DMS153 (cell line): ENCODE measurements at places on chromosomes 11 and 22.

GRCh38 chr22:17888855-17889254 lies 114.6 kb upstream of the BID start:
- DNase-seq: no peak

DNA sequence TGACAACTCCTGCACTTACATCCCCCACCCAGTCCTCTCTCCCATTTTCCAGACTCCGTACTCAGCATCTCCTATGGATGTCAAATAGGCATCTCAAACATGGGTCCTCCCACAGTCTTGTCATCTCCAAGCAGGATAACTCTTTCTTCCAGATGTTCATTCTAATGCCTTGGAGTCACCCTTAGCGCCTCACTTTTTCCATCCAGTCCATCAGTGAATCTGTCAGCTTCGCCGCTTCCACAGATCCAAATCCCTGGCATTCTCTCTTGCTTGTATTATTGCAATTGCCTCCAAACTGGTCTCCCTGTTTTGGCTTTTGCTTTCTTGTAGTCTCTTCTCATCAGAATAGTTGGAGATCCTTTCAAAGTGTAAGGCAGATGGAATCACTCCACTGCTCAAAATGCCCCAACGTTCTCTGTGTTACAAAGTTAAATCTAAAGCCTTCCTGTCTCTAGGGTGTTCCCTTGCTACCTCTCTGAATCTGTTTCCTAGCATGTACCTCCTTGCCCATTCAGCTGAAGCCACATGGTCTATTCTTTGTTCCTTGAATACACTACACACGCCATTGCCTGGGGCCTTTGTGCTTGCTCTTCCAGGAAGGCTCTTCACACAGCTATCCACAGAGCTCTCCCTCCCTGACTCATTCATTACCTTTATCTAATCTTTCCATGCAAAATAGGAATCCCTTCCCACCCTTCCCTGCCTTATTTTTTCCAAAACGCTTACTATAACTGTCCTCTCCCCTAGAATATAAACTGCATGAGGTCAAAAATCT lies 64.8 kb downstream of the UBASH3B start:
- DNase-seq: no peak

GRCh38 chr11:75487365-75487764 lies 38.4 kb downstream of the GDPD5 start:
- no peak for DNase-seq

- no peak for DNase-seq
Measured at GRCh38 chr11:85665733-85666132, 804 bp upstream of the CREBZF start.

DNA sequence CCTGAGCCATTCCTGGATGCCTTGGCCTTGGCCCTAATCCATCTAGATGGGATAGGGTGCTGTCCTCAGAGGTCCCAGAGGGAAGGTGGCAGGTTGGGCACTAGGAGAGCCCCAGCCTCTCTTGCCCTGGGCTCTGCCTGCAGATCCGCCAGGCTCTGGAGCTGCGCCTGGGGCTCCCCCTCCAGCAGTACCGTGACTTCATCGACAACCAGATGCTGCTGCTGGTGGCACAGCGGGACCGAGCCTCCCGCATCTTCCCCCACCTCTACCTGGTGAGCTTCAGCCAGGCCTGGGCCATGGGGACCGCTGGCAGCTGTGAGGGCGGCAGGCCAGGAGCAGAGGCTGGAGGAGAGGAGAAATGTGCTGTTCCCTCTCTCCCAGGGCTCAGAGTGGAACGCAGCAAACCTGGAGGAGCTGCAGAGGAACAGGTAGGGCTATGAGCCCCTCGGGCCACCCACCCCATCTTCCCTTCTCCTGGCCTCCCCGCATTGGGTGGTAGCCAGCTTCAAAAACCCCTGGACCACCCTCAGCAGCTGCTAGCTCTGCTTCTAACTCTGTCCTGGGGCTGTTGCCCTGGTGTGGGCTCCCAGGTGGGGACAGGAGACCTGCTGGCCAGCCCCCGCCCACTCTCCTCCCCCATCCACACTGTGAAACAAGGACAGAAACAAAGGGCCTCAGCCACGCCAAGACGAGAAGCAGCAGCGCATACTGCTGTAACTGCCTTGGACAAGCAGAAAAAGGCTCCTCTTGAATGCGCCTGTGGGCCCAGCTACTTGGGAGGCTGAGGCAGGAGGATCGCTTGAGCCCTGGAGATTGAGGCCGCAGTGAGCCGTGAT lies 4.9 kb downstream of the SSH3 start:
- no peak for DNase-seq

- no peak for DNase-seq
Measured at GRCh38 chr22:42282252-42282942, 11.9 kb upstream of the TCF20 start.

DNA sequence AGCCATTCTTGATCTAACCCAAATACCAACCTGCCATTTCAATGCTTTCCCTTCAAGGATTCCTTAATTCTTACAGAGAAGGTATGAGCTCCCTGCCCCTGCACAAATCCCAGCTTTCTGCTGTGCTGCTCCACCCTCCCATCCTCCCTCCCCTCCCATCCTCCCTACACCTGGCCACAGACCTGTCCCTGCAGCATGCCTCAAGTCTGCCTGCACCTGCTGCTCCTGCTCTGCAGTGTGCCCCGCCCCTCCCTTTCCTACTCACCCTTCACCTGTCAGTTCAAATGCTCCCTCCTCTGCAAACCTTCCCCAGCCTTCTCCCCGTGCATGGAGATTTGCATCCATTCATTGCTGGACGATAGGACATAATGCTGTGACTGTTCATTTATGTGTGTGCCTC lies 139.9 kb upstream of the NARS2 start:
- peak; percentile 88 for DNase-seq

DNA sequence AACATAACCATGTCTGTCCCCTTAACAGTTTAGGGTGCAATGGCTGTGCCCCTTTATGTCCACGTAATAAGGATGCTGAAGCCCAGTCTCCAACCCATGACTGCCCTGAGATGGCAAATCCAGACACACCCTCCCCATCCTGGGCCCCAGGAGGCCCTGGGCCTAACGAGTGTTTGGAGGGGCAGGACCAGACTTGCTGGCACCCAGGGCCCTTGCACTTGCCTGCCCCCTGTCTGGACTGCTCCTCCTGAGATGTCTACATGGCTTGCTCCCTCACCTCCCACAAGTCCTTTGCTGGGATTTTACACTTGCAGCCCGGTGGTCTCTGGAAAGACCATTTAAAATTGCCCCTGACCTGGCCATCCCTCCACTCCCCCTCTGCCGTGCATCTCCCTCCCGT lies 132.2 kb upstream of the NECTIN1 start:
- DNase-seq: no peak

DNA sequence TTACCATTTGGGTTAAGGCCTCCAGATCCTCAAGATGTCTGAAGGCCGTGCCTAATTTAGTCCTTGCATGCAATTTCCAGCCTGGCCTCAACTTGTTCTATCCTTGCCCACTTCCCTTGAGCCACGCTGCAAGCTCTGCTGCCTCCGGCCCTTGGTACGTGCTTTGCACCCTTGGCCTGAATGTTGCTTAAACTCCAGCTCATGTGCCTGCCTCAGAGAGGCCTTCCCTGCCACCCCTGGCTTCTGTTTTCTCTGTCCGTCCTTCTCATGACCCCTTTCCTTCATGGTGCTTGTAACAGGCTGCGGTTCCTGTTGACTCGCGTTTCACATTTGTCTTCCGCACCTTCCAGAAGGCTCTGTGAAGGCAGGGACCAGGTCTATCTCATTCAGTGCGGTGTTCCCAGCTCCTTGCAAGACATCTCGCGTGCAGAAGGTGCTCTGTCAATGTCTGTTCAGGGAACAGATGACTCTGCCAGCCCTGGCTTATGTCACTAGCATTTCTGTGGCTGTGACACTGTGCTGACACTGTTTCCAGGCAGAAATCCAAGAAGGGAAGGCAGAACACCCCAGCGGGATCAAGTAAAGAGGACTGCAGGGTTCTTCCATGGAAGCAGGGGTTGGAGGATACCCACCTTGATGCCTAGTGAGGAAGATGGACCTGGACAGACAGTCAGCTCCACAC lies 61.8 kb downstream of the FBLN1 start:
- DNase-seq: no peak

DNA sequence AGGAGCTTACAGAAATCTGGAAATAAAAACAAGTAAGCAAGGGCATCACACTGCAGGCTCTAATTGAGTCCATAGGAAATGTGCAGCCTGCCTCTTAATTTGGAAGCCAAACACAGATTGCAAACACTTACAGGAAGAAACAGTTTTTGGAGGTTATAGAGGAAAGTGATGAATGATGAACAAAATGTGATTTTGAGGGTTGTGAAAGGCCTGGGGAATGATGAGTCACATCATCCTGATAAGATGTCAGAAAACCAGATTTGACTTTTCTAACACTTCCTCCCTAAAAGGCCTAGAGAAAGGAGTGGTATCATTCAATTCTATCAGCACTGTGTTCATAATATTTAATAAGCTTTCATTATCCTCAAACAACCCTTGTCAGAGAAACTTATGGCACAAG lies 96.6 kb upstream of the POU2AF2 start:
- DNase-seq: no peak

DNA sequence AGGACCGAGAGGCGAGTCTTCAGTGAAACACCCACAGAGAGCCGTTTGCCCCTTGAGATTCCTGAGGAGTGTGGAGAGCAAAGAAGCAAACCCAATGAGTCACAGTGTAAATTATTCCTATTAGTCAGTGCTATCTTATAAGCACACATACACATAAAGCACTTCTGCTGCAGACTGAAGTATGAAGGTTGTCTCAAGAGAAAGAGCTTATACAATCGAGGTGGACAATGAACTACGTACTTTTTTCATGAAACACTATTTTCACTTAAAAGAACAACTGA lies 37.3 kb downstream of the GALNT18 start:
- no peak for DNase-seq

- DNase-seq: no peak
Measured at GRCh38 chr11:117072517-117073461, 25.4 kb downstream of the SIK3 start.

- DNase-seq: no peak
Measured at GRCh38 chr11:117395476-117395875, 67.8 kb downstream of the CEP164 start.

GRCh38 chr11:10201343-10201742 lies 92.7 kb downstream of the SBF2 start:
- no peak for DNase-seq

GRCh38 chr11:134441281-134441680 lies 29.2 kb upstream of the B3GAT1 start:
- no peak for DNase-seq

DNA sequence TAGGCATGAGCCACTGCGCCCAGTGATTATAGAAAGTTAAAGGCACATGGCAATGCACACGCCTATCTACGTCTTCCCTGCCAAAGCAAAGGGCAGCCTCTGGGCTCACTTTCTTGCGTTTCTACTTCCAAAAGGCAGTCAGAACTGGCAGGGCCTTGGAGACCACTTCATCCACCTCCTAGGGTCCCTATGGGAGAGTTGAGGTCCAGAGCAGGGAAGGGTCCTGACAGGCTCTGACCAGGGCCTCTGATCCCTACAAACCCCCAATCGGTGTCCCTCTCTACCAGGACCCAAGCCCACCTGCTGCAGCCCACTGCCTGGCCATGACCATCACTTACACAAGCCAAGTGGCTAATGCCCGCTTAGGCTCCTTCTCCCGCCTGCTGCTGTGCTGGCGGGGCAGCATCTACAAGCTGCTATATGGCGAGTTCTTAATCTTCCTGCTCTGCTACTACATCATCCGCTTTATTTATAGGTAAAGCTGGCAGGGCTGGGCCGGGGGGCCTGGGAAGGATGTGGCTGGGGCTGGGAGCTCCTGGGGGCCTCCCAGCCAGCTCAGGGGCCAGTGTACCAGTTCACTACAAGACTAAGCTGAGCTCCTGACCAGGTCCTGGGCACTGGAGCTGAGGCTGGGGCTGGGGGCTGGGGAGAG lies 1.5 kb downstream of the BEST1 start:
- DNase-seq: no peak

DNA sequence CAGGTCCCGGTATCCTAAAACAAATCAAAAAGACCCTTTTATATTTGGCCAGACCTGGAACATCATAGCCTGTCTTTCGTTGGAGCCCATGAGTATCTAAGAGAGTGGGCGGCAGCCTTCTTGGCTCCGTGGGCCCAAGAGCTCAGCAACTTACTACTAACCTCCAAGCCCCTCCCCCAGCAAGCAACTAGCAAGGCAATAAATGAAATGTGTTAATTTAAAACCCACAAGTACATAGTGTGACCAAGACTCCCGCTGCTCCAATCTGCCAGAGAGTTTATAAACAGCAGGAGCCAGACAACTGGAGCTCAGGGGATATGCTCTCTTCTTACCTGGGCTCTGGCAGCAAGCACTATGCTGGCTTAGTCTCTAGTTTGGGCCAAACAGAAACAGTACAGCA lies 40.8 kb upstream of the CYP2D6 start:
- DNase-seq: no peak

DNA sequence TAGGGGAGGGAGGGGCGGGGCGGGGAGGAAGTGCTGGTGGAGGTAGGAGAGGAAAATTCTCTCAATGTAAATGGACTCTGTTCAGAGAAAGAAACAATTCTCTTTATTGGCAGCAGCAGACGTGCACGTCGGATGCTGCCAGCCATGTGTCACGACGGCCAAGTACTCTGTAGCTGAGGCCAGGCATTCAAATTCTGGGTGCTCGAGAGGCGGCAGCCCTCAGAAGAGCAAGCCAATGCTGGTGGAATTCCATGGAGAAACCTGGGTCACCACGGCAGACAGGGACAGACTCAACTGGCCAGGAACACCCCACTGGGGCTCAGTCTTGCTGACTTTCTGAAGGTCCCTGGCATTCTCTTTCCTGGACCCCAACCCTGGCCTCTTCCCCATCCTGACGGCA lies 90.8 kb downstream of the ABTB2 start:
- DNase-seq: no peak

DNA sequence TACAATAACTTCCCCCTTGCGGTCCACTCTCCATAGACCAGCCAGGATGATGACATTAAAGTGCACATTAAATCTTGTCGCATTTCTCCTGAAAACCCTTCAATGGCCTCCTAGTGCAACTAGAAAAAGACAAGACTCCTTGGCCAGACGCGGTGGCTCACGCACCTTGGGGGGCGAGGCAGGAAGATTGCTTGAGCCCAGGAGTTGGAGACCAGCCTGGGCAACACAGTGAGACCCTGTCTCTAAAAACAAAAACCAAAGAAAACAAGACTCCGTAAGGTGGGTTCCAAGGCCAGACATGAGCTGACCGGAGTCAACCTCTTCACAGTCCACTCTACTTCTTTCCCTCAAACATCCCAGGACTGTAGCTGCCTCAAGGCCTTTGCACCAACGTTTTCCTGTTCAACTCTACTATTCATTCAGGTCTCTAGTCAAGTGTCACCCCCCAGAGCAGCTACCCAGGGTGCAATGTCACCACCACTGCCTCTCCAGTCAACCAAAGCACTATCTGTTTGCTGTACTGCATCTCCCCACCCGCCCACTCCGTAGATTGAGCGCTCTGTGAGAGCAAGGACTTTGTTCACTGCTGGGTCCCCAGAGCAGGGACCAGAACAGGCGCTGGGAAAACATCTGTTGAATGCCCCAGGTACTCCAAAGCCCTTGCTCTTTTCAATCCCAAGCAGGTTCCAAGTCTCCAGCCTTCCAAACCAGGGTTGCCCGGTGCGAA lies 739 bp downstream of the ZMAT5 start:
- DNase-seq: no peak
